ENCODE measurements at places on chromosomes 16 and 17. TPM values are rescaled to one million over a fixed set of nuclear protein-coding genes. Genes with fewer than 3 reads are reported as not detected.

MSLN gene
- not detected for total RNA-seq

TRAPPC1 gene
- total RNA-seq = 129 TPM

DNA sequence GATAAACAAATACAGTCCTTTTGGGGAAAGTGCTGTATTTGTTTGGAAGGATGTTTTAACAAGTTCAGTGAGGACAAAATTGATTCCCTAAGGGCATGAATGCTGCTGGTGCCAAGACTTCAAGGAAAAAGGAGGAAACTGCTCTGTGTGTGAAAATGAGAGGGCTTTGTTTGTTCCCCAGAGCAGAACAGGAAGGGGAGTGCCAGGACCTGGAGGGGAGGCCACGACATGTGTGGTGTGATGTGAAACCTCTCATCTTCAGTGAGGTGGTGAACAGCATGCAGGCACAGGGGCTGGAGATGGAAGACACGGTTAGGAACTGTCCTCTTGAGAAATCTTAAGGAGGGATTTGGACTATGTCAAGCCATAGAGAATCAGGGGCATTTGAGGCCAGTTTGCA is 46.6 kb upstream of the GRIN2A start:
- no peaks in the 10 kb centered on the region for H3K36me3 ChIP-seq
- H3K4me1 ChIP-seq = peaks cover 29% of the 10 kb centered on the region
- H3K27ac ChIP-seq = peak overlapping the region; percentile 78

DNA sequence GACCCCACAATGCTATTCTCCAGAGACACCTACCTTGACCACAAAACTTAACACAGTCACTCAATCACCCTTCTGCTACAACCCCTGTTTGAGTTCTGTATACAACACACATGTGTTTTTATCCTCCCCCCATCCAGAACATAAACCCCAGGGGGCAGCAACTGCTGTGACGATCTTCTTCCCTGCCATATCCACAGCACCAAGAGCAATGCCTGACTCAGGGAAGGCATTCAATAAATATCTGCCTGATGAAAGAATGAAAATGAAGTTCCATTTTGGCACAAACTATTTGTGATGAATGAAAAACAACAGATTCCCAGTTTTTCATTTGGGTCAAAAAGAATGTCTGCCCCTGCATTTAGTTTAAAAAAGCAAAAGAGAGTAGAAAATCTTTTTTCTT is 27.0 kb downstream of the ASIC2 start:
- H3K4me1 ChIP-seq = no peaks in the 10 kb centered on the region
- H3K27me3 ChIP-seq = peaks cover 55% of the 10 kb centered on the region
- DNase-seq = no peak
- H3K4me3 ChIP-seq = no peak overlapping the region
- no peak overlapping the region for H3K27ac ChIP-seq

DNA sequence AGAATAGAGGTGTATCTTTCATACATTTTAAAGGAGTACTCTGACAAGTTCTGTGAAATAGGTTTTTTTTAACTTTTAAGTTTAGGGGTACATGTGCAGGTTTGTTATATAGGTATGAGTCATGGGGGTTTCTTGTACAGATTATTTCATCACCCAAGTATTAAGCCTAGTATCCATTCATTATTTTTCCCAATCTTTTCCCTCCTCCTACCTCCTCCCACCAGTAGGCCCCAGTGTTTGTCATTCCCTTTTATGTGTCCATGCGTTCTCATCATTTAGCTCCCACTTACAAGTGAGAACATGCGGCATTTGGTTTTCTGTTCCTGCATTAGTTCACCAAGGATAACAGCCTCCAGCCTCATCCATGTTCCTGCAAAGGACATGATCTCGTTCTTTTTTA is 175.5 kb downstream of the CYB561 start:
- H3K36me3 ChIP-seq = peaks cover 15% of the 10 kb centered on the region
- H3K4me3 ChIP-seq = no peak overlapping the region
- H3K4me1 ChIP-seq = peaks cover 5% of the 10 kb centered on the region
- no peak overlapping the region for H3K27ac ChIP-seq

DNA sequence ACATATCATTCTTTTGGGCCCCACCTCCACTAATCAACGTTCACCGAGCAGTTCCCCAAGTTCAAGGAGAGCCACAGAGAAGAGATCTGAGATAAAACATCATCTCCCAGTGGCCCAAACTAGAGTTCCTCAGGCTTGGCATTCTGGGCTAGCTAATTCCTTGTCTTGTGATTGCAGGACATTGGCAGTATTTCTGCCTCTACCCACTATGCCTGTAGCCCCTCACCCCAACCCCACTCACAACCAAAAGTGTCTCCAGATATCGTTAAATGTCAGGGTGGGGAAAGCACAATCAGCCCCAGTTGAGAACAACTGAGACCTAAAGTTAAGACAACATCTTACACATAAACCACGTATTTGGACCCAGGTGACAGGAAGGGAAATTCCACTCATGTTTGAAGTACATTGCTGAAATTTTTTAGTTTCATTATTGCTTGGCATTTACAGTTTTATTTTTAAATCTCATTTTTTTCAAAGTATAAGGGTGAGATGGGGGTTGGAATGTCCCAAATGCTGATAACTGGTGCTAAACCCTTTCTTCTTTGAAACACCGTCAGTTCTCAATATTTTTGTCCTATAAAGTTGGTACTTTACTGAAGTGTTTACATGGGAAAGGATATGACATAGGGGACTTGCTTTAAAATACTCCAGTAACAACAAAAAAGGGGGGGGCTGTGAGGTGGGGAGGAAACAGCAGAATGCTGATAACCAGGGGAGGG is 13.6 kb downstream of the ZC3H7A start:
- no peaks in the 10 kb centered on the region for H3K27me3 ChIP-seq
- H3K27ac ChIP-seq = peak overlapping the region; percentile 94
- peaks cover 50% of the 10 kb centered on the region for H3K4me1 ChIP-seq
- no peak overlapping the region for H3K4me3 ChIP-seq
- H3K36me3 ChIP-seq = peaks cover 2% of the 10 kb centered on the region
